Nephron progenitor cell (in vitro differentiated cells): ENCODE measurements at places on chromosomes 2 and 18.

- DNase-seq, result no peak
Measured at GRCh38 chr2:168424112-168424951, 31.7 kb upstream of the CERS6 start.

- no peak for DNase-seq
Measured at GRCh38 chr2:45083175-45083574, 73.9 kb upstream of the SIX2 start.

DNA sequence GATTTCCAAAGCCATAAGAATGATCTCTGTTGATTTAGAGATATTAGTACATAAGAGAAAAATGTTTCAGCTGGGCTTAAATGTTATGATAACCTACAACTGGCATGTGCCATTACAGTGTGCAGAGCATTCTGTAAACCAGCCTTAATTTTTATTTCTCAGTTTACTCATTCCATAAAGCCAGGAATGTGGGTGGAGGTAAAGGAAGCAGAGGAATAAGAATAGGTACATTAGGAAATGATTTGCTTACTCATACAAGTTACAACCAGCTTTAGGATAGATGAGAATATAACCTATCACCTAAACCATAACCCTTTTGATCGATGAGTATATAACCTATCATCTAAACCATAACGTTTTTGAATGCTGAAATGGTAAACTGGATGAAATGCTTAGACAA lies 1394.7 kb upstream of the ACVR2A start:
- no peak for DNase-seq

GRCh38 chr2:39499336-39499735 lies 62.3 kb upstream of the MAP4K3 start:
- no peak for DNase-seq

GRCh38 chr2:49288113-49288705 lies 133.9 kb upstream of the FSHR start:
- no peak for DNase-seq

DNA sequence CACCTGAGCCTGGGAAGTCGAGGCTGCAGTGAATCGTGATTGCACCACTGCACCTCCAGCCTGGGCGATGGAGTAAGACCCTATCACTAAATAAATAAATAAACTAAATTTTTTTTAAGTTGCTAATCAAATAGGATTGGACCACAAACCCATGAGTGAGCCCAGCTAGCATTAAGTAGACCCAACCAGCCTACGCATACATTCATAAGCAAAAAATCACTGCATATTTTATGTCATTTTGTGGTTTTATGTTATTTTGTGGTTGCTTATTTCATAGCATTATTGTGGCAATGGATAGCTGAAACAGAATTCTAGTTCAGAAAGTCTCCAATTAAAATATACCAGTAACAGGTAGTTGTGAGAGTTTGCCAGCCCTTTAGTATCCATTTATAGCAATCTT lies 29.1 kb upstream of the ZC3H15 start:
- no peak for DNase-seq

DNA sequence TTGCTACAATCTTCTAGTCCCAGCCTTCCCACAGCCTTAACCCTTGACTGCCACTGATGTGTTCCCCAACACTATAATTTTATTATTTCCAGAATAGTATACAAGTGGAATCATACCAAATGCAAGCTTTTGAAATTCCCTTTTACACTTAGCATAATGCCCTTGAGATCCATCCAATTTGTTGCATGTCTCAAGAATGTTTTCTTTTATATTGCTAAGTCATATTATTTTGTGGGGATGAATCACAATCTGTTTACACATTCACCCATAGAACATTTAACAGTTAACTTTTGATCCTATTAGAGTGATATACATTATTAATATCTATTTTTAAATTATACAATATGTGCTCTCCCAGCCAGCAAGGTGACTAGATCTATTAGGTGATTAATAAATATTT lies 74.3 kb upstream of the KYNU start:
- DNase-seq, result no peak

GRCh38 chr2:204033611-204034495 lies 97.3 kb downstream of the ICOS start:
- DNase-seq, result no peak

GRCh38 chr2:25170888-25171287 lies 2.5 kb upstream of the POMC start:
- DNase-seq, result no peak

DNA sequence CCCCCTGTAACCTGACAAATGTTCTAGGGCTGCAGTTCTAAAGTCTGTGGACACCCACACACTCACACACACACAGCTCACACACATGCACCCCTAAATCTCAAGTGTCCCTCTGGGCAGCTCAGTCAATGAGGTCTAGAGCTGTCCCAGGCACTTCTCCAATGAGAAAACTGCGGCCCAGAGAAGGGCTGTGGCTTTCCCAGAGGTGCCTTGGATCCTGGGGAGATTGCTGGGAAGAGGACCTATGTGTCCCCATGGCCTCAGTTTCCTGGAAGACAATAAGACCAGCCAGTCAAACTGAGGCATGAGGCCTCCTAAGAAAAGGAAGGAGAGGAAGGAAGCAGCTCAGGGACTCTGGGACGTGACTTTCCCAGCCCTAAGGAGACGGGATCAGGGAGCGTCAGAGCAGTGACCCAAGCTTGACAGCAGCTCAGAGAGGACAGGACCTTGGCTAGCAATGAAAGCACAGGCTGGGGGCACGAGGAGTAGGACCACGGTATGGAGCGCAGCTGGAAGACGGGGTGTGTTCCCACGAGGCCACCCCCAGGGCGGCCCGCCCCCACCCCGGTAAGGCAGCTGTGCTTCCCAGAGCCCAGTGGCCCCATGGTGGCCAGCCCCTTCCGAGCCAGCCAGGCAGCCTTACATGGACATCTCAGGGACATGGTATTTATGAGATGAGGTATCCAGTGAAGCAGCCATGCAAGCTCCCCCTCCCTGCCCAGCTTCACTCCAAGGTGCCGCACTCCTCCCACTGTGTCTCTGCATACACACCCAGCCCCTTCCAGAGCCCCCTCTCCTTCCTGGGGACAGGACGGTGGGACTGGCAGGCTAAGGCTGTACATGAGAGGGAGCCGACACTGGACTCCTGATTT lies 46.0 kb downstream of the TNS1 start:
- no peak for DNase-seq

- DNase-seq, result peak; percentile 65
Measured at GRCh38 chr2:26640331-26640745, 828 bp downstream of the CIB4 start.

DNA sequence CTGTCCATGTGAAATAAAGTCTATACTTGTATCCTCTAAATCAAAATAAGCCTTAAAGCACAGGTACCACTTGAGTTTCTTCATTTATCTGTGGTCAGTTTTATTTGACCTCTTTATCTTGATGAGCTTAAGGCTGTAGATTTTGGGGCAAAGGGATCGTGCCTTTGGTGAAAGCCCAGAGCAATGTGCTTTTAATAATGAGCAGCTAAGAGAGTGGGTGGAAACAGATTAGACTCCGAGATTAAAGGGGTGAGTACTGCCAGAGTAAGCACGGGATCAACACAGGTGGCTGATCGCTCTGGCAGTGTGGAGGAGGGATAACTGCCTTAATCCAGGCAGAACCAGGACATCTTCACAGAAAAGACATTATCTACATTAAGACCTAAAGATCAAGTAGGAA lies 280.4 kb downstream of the TDRD15 start:
- DNase-seq, result no peak

DNA sequence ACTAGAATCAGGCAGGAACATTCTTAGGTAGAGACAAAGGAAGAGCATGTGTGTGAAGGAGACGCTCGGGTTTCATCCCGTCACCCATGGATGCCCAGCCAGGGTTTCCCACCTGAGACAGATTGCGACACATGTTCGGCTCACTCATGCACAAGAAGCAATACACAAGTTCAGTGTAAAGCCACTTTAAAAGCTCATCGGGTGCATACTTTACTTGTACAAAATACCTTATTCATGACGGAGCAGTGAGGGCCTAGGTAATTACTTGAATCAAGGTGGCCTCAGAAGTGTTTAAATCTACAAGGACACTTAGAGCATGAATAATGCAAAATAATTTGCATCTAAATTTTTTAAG lies 42.0 kb downstream of the ZEB2 start:
- DNase-seq, result peak; percentile 60

- DNase-seq, result peak; percentile 65
Measured at GRCh38 chr2:96265349-96265839, 403 bp downstream of the TMEM127 start.

GRCh38 chr2:88556026-88556425 lies 71.2 kb downstream of the EIF2AK3 start:
- DNase-seq, result no peak

- no peak for DNase-seq
Measured at GRCh38 chr2:201180010-201180409, 2.9 kb upstream of the CASP10 start.

- no peak for DNase-seq
Measured at GRCh38 chr2:38731684-38732221, 19.4 kb downstream of the SRSF7 start.

DNA sequence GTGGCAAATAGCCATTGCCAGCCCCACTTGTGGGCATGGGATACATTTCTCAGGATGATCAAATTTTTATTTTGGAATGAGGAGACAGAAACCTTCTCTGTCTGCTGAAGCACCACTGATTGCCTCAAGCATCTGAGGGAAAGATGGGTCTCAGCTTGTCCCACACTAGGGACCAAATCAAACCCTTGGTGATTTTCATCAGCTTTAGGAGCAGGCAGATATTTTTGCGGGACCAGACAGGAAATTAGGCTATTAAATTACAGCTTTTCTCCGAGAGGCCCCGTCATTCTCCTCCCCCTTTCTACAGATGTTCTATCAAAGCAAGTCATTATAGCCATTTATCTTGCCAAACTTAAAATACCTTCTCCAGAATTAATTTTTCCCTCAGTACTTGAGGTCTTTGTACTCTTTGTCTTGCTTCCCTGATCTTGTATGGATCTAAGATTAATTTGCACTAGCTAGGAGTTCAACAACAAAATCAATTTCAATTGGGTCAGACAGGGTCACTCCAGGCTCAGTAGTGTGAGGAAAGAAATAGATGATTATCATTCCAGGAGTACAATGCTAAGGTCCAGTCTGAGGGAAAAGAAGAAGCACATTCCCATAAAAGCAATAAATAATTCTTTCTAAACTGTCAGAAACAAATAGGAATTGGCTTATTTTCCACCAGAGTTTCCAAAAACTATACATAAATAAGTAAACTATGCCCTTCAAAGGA lies 818.1 kb upstream of the SOX11 start:
- no peak for DNase-seq

DNA sequence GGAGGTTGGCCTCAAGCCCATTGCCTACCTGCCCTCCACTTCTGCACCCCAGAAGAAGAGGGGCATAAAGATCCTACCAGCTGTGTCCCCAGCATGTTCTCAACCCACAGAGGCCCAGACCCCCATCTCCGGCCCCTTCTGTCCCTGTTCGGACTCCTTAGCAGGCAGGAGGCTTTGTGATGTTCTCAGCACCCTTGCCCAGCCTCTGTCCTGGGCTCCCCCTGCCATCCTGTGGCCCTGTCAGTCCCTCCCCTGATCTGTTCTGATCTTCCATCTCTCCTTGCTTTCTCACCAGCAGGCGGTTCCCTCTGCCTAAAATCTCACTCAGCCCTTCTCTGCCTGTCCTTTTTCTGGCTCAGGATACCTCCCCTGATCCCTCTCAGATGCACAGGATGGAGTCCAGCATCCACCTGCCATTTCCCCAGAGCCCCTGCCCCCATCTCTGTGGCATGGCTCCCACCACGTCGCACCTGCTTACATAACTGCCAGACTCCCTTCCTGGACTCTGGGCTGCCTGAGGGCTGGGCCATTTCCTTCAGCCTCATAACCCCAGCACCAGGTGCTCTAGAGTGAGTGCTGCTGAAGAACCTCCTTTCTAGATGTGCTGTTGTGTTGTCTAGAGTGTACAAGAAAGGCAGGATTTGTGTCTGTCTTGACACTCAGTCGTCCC lies 134.0 kb downstream of the CTIF start:
- no peak for DNase-seq

DNA sequence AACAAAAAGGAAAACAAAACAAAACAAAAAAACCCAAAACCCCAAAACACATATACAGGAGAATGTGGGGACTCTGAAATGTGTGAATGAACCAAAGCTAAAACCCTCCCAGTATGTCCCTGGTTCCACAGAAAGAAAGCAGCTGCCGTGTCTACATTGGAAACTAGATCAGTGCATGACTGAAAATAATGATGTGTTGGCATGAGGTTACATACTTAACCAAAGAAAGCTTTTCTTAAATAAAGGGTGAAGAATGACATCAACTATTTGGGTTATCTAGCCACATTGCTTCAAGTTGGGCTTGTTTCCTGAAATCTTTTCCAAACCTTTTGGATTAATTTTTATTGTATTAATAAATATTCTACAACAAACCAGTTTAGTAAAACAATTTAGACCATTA lies 91.9 kb upstream of the FN1 start:
- no peak for DNase-seq

GRCh38 chr2:214816008-214816533 lies 6.6 kb upstream of the BARD1 start:
- no peak for DNase-seq

GRCh38 chr2:287471-287885 lies 413 bp downstream of the ALKAL2 start:
- peak; percentile 50 for DNase-seq

DNA sequence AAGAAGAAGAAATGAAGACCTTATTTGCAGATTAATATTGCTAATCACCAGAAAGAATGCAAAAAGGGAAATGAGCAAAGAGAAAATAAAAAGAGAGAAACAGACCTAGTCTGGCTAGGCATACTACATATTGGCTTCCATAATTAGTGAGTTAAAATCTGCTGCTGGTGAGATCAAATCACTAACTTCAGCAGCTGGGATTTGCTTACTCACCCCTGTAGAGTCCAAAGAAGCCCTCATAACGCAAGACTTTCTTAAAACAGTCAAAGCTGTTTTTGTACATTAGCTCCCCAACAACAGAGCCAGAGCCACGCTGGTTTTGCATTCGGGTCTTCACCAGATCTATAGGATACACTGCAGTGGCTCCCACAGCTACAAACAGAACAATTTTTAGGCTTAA lies 80.9 kb downstream of the SLC25A12 start:
- no peak for DNase-seq

DNA sequence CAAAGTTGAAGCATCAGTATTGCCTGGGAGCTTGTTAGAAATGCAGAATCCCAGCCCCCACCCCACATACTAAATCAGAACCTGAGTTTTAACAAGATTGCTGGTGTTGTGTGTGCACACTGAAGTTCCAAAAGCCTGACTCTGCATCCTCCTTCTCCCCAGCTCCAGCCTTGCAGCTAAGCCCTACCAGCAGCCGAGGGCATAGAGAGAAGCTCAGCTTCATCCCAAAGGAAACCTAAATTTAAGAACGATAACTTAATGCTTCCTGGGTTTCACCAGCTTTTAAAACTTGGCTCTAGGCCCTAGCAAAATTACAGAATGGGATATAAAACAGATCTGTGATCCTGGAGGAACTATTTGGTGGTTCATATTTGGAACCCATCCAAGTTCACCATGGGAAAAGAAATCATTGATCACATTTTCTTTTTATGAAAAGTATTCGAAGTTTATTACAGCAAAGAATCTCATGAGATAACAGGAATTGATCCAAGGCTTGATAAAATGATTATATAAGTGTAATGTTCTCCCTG lies 11.1 kb downstream of the SMYD1 start:
- DNase-seq, result no peak
